Stimulated activated CD8-positive, alpha-beta memory T cell treated with anti-CD3 and anti-CD28 coated beads, Interleukin-4, amount 100 ng/mL, for 4 hours (primary cell): ENCODE measurements at places on chromosomes 2 and 18.

- DNase-seq, result no peak
Measured at GRCh38 chr2:10964052-10964790, 52.5 kb downstream of the KCNF1 start.

DNA sequence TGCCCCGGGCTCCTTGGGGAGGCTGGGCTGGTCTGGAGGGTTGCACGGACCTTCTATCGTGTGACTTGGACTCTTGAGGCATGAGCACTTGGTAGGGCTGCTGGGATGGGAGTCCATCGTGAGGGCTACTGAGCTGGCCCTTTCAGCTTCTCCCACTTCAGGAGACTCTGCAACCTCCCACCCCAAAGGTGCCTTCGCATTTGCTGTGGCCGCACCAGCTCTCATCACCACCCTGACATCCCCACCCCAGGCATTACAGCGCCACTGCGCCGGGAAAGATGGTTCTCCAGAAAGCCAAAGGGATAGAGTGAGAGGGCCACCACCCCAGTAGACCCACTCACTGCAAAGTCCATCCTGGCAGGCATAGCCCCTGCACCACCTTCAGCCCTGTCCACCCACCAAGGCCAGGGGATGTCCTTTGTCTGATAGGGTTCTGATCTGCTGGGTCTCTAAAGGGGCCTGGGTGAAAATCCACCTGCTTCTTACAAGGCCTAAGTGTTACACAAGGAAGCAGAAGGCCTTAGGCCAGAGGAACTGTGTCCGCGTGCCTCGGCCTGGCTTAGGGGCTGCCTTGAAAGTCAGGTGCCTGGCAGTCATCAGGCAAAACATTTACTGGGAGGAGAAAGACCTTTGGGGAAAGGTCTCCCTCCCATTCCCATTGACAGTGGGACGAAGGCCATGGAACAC, 5.1 kb downstream of the EHD3 start:
- DNase-seq, result no peak

DNA sequence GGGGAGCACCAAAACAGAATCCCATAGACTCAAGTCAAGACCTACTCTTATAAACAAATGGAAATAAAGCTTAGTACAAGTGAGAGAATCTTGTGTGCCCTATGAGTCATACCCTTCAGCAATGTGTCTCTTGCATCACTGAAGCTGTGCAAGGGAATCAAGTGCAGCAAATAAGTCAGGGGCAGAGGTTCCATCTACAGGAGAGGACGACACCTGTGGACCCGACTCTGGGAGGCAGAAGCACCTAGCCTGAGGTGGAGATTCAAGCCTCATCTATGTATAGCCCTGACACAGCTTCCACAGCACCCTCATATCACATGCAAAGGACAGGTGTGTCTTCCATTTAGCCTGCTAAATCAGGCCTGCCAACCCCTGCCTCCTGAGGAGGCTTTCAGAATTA, 298.2 kb downstream of the CNTNAP5 start:
- no peak for DNase-seq

DNA sequence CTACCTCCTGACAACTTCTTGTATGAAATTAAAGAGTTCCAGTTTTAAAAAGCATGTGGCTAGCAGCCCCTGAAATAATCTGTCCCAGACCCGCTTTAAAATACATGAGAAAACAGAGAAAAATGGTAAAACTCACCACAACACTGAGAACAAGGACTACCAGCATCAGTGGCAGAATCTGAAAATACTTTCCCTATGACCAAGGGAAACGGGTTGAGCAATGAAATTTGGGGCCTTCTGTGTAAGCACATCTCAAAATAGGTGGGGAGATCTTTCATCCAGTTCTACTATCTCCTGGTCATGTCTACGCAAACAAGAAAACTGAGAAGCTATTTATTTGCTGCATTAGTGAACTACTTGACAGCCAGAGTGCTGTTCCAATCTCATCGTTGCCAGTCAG, 172.3 kb downstream of the LNPK start:
- no peak for DNase-seq

- no peak for DNase-seq
Measured at GRCh38 chr18:35695384-35695783, 113.8 kb downstream of the GALNT1 start.

DNA sequence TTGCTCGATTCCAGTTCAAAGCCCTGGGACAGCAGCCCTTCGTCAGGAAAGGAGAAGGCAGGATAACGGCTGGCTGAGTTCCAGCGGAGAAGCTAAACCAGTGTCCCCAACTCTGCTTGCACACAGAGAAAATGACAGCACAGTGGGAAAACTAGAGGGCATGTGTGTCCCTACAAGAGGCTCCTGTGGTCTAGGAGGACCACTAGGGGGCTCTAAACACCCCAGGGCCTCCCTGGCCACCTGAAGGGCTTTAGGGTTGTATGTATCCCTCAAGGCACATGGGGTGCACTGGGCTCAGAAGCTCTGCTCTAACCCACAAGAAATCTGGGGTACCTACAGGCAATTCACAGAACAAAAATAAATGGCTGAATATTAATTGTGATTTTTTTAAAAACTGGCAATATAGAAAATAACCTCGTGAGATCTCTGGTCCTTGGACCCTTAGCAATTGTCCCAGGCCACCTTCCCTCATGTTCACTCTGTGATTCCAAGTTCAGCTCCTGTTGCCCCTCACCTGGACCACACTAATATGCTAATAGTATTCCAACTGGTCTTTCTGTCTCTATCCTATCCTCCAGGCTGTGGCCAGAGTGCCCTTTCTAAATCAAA, 17.5 kb downstream of the STAT1 start:
- no peak for DNase-seq

DNA sequence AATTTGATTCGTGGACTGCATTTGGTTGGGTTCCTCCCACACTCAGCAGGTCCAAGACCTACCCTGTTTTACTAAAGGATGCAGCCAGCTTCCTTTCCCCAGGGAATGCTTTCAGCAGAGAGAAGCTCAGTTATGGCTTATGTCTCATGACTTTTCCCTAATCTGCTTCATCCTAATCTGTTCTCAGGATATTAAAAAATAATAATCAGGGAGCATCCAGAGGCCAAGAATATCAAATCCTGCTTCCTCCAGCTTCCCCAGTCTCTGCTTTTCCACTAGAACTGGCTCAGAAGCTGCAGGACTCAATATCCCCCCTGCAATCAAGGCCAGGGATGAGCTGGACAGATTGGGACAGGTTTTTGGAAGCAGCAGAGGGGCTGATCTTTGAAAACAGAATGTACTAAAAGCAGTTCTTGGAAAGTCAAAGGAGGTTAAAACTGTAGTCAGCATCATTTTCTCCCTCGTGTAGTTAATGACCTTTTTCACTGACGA, 326.9 kb upstream of the TNP1 start:
- DNase-seq, result no peak

GRCh38 chr2:234032279-234032856, 18.1 kb upstream of the SPP2 start:
- DNase-seq, result no peak

DNA sequence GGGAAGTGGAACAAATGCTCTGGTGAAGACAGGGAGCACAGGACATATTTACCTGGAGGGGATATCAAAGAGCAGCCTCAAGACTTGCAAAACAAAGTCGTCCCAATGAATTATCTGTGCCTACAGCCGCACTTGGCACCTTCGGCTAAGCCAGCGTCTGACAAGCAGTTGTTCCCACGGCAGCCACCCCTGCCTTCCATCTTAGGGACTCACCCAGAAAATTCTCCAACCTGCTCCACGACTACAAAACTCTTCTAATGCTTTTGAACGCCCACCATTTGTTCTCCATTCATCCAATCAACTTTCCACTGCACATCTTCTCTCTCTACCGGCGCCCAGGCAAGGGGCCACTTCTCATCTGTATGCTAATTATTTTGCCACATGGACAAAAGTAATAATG, 7.0 kb downstream of the MYT1L start:
- DNase-seq, result no peak

DNA sequence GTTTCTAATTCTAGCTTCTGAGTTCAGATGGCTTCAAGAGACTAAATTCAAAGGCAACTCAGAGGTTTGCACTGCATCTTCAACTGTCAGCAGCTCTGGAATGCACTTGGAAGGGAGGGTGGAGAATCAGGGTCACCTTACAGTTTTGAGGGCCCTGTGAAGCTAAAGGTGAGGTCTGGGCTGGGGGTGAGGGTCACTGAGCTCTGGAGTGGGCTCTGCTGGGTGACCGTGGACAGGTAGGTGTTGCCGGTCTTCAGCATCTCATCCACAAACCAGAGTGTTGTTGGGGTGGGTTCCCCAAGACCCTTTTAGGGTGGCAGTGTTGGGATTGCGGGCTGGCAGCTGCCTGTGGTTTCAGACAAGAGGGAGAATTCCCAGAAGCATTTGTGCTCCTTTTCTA, 70.1 kb upstream of the CXCR4 start:
- no peak for DNase-seq

DNA sequence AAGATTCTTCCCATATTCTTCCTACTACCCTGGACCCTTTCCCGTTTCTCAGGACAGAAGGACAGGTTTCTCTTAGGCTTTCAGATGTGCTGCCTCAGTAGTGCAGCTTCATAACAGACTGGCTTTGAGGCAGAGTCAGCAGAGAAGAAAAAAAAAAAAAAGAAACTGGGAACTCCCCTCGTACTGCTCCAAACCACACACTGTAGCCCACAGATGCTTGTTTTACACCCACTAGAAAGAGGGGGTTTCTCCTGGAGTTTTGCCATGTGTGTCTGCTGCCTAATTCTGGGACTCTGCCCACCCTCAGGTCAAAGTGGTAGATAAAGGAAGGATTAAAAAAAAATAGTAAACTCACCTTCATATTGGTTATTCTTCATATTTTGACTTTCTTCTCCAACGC, 95.9 kb downstream of the NCOA1 start:
- no peak for DNase-seq

GRCh38 chr18:9712611-9713010, 4.5 kb downstream of the RAB31 start:
- no peak for DNase-seq

DNA sequence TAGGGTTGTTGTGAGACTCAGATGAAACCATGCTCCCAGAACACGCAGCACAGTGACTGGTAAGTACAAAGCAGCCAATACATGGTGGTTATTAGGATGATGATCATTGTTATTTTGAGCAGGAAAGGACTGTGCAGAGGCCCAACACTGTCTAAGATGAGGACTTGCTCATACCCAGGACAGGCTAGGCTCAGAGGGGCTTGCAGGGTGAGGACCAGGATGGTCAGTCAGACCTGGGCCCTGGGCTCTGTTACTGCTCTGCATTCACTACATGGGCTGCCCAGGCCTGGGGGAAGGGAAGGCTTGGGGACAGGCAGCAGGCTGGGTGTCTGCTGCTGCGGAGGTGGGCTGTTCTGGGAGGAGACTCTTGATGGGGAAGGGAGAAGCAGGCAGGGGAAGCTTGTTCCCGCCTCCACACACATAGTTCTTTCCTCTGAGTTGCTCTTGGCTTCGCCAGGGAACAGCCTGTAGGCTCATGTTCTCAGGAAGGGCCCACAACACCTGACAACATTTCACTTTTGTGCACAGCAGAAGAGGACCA, 17.5 kb downstream of the CAPN13 start:
- no peak for DNase-seq

- DNase-seq, result no peak
Measured at GRCh38 chr2:186740266-186740665, 46.4 kb downstream of the FAM171B start.

DNA sequence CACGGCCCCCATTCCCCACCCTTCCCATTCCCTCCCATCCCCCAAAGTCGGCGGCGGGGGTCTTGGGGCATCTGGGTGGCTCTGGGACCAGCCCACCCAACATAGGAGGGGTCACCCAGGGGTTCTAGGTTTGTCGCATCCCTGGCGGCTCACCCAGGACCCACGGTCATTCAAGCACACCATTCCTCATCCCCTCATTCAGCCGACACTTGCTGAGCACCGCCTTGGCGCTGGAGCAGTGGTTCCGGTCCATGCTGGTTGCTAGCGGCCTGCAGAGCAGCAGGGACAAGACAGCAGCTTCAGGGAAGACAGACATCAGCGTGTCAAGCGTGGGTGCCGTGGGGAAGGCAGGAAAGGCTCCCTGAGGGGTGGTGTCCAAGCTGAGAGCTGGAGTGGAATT, 50.5 kb upstream of the OTOS start:
- no peak for DNase-seq

DNA sequence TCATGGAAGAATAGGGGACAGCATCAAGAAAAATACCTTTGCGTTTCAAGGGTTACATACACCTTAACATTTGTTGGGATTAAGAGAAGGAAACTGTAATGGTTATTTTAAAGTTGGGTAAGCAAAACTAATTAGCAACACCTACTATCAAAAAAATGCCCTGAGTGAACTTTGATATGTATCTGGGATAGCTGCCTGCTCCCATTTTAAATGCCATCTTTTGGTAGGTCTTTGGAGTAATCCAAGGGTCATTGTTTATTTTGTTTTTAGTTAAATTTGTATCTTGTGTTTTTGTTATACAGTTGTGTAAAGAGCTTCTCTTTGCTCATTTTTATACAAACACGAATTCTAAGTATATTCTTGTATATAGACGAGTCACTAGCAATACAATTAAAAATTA, 9.9 kb downstream of the PTPN4 start:
- no peak for DNase-seq

DNA sequence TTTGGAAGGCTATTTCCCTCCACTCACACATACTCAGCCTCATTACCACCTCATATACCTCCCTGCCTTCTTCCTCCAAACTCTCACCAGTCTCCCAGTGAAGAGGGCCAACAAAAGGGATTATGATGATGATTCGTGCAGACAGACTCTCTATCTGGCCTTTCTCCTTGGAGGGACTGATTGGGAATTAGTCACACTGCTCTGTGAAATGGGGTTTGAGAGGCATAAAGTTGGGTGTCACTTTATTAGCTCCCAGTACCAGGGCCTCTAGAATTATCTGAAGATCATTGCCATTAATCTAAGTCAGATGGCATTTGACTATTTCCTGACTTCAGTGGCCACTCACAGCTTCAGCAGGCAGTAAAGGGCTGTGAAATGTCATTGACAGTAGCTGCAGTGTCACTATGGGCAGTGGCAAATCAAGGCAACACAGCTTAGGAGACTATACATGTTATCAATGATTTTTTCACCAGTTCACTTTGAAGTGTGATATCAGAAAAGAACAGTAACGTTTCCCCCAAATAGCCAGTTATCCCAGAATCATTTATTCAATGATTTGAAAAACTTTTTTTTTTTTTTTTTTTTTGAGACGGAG, 17.4 kb downstream of the CNRIP1 start:
- no peak for DNase-seq

GRCh38 chr2:176935543-176936102, 277.0 kb upstream of the HNRNPA3 start:
- no peak for DNase-seq

GRCh38 chr2:72141881-72142451, 5.7 kb downstream of the CYP26B1 start:
- no peak for DNase-seq

GRCh38 chr2:207154556-207155510, 10.9 kb downstream of the KLF7 start:
- no peak for DNase-seq
